NCI-H748 treated with DMSO at 0.1 percent for 48 hours (cell line): ENCODE measurements at places on chromosomes 2 and 18.

DNA sequence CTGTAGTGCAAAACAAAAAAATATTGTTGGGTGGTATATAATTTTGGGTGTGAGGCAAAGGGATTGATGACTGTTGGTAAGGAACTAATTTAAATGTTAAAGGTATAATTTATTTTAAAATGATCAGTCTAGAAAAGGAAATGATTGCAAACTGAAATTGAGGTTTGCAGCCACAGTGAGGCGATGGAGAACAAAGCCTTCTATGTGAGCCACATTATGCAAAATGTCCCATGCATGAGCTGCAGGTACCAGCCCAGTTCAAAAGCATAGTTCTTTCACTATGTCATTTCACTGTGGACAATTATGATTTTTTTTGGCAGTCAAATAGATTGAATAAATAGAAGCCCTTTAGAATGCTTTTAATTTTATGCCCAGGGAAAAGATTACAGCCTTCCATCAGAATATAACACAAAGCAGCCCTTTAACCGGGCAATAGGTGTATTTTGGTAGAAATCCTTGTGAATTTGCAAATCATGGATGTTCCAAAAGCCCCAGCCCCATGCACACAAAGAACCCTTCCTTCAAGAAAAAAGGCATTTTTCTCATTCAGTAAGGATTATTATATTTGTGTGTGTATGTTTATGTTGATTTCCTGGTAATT lies 1.7 kb downstream of the MAP2 start:
- DNase-seq = peak; percentile 66

GRCh38 chr2:98441706-98442450 lies 2.8 kb upstream of the INPP4A start:
- DNase-seq = no peak

- no peak for DNase-seq
Measured at GRCh38 chr2:180651596-180651995, 328.8 kb upstream of the UBE2E3 start.

GRCh38 chr2:180021850-180022249 lies 14.8 kb upstream of the CWC22 start:
- no peak for DNase-seq

DNA sequence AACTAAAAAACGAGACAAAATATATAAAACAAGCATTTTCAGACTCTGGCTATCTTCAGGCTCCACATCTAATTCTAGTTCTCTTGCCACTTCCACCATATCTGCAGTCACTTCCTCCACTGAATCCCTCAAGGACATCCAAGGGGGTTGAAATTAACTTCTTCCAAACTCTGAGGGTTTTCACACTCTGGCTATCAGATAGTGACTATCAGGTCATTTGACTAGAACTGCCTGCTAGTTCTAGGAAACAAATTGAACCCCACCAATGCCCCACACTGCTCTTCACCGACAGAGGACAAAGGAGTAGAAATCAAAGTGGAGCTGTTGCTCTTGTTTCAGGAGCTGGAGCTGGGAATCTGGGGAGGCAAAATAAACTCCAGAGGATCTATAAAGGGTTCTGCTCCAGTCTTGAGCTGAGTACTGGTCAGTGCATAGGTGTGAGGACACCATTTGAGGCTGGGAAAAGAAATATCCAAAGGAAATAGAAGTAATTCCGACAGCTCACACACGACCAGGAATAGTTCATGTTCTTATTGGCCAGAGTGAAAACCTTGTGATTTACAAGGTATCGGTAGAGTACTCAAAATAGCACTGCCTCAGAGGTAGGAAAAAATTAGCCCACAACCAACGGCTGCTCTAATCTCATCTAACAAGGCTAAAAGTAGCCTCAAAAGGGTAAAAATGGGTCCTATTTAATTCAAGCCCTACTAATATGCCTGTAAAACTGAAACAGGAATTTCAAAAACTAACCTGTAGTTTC lies 71.3 kb downstream of the SMC6 start:
- no peak for DNase-seq

GRCh38 chr18:35956226-35956625 lies 16.3 kb upstream of the RMP24 start:
- DNase-seq = no peak

DNA sequence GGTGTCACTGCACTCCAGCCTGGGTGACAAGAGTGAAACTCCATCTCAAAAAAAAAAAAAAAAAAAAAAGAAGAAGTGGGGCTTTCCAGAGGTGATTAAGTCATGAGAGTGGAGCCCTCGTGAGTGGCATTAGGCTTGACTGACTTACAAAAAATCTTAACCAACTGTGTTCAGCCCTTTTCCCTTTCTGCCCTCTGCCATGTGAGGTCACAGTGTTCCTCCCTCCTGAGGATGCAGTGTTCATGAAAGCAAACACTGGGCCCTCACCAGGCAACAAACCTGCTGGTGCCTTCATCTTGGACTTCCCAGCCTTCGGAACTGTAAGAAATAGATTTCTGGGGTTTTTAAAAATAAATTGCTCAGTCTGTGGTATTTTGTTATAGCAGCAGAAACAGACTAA lies 37.0 kb upstream of the METTL21A start:
- no peak for DNase-seq

DNA sequence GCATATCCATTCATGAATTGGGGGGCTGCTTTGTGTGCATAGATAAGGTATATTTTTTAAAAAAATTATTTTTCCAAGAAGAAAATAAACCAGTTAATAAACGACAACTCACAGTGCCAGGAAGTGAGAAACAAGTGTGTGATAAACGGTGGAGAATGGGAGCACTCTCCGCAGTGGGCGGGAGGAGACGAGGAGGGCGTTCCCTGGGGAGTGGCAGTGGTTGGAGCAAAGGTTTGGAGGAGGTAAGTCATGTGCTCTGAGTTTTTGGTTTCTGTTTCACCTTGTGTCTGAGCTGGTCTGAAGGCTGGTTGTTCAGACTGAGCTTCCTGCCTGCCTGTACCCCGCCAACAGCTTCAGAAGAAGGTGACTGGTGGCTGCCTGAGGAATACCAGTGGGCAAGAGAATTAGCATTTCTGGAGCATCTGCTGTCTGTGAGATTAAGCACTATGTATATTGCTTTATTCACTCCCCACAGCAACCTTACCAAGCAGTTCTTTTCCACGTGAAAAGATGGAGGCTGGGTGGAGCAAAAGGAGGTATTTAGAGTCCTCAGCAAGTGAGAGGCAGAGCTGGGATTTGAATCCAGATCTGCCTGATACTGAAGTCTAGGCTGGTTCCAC lies 27.0 kb upstream of the CASP8 start:
- DNase-seq = peak; percentile 90

DNA sequence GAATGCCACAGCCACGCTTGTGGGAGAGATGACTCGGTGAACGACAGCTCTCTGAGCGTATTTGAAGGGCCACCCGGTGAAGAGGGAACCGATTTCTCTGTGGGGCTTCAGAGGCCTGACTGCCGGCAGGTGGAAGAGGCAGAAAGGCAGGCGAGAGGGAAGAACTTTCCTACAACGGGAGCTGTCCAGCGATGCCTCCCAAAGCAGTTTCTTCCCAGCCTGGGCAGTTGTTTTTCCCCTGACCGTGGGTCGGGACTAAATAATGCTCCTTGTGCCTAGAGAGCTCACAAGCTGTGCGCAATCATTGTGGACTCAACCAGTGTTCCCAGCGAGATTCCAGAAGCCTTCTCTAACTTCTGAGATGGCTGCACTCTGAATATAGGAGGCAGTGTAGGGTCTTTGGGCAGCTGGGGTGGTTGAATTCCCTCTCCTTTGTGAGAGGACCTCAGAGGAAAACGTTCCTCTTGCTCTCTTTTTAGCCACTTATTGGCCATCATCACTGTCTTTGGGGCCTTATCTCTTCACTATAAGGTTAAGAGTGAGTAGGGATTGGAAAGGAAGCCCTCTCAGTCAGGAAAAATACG lies 710 bp downstream of the SEC11C start:
- DNase-seq = peak; percentile 49

- no peak for DNase-seq
Measured at GRCh38 chr2:221435171-221435570, 136.9 kb downstream of the EPHA4 start.
